ENCODE measurements at places on chromosomes 7 and 10. TPM values are rescaled to one million over a fixed set of nuclear protein-coding genes. Genes with fewer than 3 reads are reported as not detected.

The BTAF1 gene
- total RNA-seq: 36.0 TPM

The NODAL gene
- total RNA-seq: not detected

The TLL2 gene
- 0.36 TPM for total RNA-seq

- peak overlapping the region; percentile 97 for H3K27ac ChIP-seq
- peak overlapping the region; percentile 93 for H3K4me3 ChIP-seq
- no peaks in the 10 kb centered on the region for H3K4me1 ChIP-seq
- DNase-seq: peak; percentile 100
These were observed 915 bp upstream of the FMC1 start for GRCh38 chr7:139340037-139340807.

DNA sequence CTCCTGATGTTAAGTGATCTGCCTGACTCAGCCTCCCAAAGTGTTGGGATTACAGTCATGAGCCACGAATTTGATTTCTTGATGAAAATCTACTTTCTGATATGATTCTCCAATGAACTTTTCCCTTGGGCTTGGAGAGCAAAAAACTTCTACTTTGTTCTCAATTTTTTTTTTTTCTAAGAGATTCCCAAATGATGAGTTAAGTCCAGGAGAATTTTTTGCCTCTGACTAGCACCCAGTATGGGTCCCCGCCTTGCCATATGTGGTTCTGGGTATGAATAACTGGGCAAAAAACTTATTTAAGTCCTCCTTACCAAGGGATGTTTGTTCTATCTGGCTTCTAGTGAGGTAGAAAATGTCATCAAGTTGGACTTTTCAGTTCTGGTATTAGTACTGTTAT is 147.9 kb upstream of the LYZL1 start:
- DNase-seq: no peak
- no peaks in the 10 kb centered on the region for H3K36me3 ChIP-seq
- no peak overlapping the region for H3K27ac ChIP-seq

Data from sigmoid colon (tissue), 7 donors.